ENCODE measurements at places on chromosomes 3 and 15.

GRCh38 chr3:165339753-165340152, 143.6 kb upstream of the SLITRK3 start:
- no peak for DNase-seq

- no peak for DNase-seq
Measured at GRCh38 chr3:89889386-89889785, 782.0 kb downstream of the EPHA3 start.

- DNase-seq: no peak
Measured at GRCh38 chr3:196423044-196423781, 9.0 kb downstream of the UBXN7 start.

DNA sequence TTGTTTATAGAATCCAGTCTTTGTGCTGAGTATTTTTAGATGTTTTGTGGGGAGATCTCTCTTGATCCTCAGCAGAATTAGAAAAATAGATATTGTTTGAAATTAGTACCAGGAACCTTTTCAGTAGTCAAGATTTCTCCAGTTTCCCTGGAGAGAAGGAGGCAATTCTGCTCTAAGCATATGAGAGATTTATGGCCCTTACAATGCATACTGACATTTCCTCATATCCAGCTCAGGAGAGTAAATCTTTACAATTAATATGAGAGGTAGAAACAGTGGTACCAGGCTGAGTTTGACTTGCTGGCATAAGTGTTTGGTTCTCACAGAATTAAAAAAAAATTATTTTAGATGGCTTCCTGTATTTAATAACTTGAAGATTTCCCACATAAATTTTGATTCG, 239.1 kb upstream of the SGO1 start:
- no peak for DNase-seq

DNA sequence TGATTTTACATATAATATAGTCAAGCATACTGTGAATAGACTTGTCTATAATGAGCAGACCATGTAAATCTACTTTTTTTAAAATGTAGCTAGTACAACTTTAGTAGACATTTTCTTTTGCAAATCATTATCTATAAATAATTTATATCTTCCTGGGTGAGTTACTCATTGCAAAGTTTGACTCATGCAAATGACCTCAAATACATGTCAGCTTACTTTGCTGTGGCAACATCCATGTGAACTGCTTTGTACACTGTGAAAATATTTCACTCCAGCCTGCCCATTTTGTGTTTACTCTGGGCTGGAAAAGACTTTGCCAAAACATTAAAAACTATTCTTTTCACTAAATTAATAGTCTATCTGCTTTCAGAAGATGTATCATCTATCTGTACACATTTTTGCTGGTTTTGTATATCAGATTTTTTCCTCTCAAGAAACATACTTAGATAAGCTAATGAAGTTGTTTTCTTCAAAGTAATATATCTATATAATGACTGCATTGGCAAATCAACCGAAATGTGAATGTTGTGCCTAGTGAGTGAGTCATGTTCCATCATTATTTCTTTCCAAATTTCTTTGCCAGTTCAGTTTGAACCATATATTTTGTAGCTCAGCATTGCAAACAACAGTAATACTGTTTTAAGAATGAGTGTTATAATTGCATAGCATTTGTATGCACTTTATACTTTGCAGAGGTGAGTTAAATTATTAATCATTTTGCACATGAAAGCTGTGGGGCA, 26.5 kb downstream of the IGSF10 start:
- DNase-seq: no peak
